Hematopoietic multipotent progenitor cell treated with erythropoietin and hydrocortisone succinate and interleukin-3 and kit ligand, for 4 days (in vitro differentiated cells): ENCODE measurements at places on chromosomes 2 and 18.

GRCh38 chr2:647691-648231, 29.4 kb downstream of the TMEM18 start:
- no peak for DNase-seq

- peak; percentile 20 for DNase-seq
Measured at GRCh38 chr2:58107803-58108710, 61.5 kb downstream of the VRK2 start.

GRCh38 chr18:754656-755055, 42.2 kb upstream of the ENOSF1 start:
- no peak for DNase-seq

DNA sequence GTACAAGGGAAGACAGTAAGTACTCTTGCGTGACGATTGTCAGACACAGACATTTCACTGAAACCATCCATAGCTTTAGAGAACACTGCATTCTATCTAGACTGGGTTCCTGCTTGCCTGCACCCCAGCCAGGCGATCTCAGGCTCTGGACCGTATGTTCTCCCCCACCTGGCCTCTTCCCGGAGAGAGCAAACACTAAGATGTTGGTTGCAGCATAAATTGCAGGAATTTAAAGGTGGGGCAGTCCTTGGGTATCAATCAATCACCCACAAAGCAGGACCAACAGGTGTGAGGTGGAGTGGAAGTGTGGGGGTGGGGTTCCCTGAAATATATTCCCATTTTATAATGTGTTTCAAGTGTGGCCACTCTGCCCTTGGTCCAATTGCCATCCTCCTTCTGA, 103.6 kb upstream of the TGFA start:
- no peak for DNase-seq

- DNase-seq, result no peak
Measured at GRCh38 chr2:39265315-39265714, 21.5 kb upstream of the CDKL4 start.
